RWPE1 (cell line): ENCODE measurements at places on chromosomes 1 and 21.

- no peak for DNase-seq
These were observed 4.5 kb downstream of the PODN start for GRCh38 chr1:53066488-53066887.

DNA sequence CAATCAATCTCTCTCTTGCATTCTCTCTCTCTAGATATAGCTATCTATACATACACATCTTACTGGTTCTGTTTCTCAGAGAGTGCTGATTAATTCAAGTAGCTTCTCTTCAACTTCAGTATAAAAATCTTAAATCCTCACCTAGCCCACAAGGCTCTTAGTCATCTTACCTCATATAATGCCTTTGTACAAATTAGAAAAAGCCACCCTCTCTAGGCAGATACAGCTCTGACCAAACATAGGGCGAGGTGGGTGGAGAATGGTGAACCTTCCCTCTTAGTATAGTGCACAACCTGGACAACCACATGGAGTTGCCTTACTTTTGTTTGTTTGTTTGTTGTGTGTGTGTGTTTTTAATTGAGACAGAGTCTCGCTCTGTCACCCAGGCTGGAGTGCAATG lies 5.1 kb upstream of the INAVA start:
- no peak for DNase-seq

DNA sequence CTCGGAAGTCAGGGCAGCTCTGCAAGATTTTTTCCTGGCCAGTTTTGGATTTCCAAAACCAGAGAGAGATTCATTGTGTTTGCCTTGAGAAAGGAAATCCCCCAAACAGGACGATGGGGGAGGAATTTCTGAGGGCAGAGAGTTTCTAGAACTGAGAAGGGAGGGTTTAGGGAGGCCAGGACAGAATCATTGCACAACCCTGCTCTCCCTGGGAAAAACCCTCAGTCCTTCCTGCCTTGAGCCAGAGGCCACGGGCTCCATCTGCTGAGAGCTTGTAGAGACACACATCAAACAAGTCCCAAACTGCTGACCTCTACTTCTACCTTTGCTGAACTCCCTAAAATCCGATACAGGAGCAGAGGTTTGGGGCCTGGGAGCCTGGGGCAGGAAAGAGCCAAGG lies 99.7 kb downstream of the NMNAT2 start:
- peak; percentile 74 for DNase-seq

- no peak for DNase-seq
These were observed 68.2 kb upstream of the BCL9 start for GRCh38 chr1:147472966-147473732.

DNA sequence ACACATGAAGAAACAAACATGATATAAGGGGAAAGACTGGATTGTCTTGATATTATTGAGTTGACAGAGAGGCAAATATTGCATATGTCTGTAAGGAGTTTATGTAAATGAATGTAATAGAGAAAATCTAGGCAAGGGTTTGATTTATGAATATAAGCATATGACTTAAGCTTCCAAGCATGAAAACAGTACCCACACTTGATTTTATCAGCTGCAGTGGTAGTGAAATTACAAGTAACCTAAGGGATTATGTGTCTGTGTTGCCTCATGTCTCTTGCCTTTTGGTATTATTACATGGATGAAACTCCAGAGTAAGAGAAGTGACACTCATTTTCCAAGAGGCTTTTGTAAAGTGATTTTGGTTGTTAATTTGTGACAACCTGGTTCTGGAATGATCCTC lies 1678.9 kb downstream of the KCNT2 start:
- no peak for DNase-seq

GRCh38 chr1:52769346-52770033 lies 43.2 kb downstream of the ZYG11B start:
- no peak for DNase-seq

- no peak for DNase-seq
These were observed 99.0 kb downstream of the NFIA start for GRCh38 chr1:61181067-61182038.

DNA sequence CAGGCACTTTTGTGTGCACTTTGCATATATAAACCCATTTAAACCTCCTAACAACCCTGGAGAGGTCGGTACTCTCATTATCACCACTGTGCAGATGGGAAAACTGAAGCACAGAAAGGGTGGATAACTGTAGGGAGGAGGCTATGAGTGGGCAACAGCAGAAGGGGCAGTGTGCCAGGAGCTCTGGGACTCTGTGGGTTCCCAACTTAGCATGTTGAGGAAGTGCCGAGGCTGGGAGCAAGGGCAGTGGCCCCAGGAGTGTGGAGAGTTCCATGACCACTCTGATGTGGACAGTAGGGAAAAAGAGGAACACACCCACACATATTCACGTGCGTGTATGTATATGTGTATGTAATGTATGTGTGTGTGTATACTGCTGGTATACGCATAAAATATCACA lies 25.7 kb upstream of the KCNC4 start:
- DNase-seq = no peak

DNA sequence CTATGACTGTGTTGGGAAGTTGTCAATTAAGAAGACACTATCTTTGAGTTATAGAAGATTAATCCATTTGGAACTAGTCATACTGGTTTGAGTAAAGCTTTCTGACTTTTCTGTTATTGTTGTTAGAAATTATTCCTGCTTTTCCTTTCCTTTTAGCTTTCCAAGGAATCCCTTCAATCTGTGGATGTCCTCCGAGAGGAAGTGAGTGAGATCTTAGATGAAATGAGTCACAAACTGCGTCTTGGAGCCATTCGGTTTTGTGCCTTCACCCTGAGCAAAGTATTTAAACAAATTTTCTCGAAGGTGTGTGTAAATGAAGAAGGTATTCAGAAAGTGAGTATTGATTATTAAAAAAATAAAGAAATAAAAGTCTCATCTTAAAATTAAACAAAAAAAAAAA lies 19.3 kb downstream of the GNPAT start:
- DNase-seq = no peak

DNA sequence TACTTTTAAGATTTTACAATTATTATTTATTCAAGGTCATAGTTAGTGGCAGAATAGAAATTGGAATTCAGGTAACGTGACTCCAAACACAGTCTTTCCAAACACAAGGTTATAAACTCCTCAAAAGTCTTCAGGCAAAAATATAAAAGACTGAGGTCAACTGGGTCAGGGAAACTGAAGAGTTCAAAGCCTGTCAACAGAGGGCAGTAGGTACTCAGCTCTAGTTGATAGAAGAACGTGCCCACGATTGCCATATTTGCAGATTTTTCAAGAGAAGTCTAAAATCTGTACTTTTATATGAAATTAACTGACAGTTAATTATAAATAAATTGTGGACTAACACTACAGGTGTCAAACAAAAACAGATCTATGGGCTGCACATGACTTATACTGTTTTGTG lies 135.0 kb downstream of the LHX4 start:
- DNase-seq = no peak

DNA sequence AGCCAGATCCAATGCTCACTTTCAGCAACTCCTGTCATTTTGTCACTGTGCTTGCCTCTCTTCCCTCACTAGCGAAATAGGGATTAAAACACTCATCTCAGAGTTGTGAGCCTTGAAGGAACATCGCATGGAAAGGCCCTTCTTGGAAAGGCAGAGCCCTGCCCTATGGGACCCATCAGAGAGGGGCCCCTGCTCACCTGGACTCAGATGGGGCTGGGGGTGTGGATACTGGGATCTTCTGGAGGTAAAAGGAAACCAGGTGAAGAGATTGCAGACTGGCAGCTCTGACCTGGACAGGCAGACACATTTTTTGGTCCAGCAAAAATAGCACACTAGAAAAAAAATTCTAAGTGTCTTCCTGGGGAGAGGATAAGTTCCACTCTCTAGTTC lies 54.2 kb upstream of the EPS8L3 start:
- no peak for DNase-seq

DNA sequence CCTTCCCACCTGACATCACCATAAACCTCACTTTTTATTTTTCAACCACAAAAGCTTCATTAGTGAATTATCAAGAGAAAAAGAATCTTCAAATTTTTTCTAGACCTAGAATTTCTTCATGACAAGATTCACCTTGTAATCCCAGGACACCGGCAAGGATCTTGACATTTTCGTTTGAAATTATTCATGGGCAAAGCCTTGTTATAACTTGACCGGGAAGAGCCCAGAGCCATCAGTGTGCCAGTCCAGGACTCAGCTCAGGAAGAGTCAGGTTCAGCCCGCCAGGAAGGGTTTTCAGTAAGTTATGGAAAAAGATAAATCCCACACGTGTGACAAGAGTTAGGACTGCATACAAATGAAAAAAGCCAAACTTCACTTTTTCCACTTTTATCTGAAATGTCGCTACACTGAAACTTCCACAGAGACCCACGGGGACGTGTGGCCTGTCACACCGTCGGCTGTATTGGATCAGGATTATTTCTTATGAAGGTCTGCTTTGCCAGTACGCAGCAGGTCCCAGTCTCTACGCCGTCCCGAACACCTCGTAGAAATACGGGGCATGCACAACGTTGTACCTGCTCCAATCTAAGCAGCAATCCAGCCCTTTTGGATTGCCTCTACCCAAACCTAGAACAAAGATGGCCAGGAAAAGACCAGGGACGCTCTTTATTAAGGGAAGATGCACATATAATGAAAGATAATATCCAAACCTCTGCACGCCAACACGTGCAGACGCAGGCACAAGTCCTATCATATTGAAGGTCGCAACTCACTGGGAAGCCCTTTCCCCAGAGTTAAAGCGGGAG lies 916 bp downstream of the F3 start:
- DNase-seq = no peak

- no peak for DNase-seq
These were observed 703 bp upstream of the KRTAP12-1 start for GRCh38 chr21:44682580-44683151.

DNA sequence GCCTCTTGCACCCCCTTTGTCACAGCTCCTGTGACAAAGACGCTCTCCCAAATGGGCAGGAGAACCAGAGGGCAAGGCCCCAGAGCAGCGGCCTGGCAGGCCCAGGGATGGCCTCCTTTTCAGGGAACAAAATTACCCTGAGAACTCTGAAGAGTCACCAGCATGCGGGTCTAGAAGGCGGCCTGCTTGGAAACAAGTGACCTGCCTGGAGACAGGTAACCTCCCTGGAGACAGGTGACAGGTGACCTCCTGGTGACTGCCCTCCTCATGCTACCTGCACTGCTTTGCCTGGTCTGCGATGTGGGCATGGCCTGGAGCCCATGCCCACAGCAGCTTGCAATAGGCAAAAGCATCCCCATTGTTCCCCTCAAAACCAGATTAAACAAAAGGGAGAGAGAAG lies 86.5 kb upstream of the ZC3H12A start:
- DNase-seq = no peak

DNA sequence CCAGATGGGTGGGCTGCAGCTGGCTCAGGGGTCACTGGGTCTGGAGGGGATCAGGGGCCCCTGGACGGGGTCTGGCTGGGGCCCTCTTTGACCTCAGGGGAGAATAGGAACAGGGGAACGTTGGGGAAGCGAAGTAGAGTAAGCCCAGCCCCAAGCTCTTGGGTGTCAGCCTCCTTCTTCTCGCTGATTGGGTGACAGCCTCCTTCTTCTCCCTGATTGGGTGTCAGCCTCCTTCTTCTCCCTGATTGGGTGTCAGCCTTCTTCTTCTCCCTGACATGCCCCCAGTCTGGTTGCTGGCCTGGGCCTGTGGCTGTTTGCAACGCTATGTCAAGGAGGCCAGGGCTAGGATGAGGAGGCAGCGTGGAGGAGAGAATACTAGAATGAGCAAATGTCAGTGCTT lies 76.7 kb upstream of the CASZ1 start:
- no peak for DNase-seq

DNA sequence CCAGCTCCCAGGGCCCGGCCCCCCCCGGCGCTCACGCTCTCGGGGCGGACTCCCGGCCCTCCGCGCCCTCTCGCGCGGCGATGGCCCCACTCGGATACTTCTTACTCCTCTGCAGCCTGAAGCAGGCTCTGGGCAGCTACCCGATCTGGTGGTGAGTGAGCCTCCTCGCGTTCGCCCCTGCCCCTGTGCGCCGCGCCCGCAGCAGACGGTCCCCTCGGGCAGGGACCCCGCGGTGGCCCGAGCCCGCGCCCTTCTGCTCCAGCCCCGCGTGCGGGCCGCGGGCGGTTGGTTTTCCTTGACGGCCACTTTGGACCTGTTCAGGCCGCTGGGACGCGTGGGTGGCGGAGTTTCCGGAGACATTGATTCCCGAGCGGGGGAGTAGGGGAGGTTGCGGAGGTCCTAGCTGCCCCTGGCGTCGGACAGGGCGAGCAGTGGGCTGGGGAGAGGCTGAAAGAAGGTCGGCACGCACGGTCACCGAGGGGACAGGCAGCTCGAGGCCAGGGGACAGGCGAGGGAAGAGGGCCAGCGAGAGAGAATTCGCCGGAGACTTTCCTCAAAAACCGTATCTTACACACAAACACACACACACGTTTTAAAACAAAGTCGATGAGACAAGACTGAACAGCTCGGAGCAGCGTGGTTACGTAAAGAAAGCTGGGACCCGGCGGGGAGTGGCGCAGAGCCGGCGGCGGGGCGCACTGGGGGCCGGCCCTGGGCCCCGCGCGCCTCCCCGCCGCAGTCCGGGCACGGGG lies 427 bp downstream of the WNT3A start:
- DNase-seq = peak; percentile 40
